ENCODE measurements at places on chromosomes 5 and 9.

DNA sequence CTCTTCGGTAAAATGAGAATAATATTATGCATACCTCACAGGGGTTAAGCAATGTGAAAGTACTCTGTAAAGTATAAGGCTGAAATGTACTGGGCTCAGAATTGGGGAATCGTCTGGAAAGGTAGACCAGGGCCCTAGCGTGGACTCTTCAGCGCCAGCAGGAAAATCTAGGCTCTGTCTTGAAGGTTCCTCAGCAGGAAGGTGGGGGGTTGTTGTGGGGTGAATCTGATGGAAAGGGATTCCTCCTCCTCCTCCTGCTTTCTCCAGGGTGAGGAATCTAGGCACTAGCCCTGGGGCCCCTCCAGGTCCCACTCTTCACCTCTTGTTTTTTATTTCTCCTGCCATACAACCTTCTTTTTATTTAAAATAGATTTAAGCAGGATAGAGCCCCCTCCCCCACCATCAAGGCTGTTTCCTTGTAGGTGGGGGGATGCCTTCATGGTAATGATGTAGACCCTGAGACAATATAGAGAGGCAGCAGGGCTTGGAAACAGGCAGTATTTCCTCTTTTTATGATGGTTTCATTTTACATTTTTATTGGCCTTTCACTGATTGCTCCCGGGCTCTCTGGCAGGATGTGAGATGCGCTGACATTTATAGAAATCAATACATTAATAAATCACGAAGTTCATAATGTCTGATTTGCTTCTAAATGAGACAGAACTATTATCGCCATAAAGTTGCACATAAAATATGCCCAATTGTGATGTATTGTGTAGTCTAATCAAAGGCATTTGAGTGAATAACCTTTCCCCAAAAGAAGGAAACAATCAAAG lies 78.9 kb upstream of the GABRP start:
- no peak for DNase-seq

GRCh38 chr5:73120222-73121118 lies at the start of gene TMEM171:
Gene TMEM171, plus strand, starts transcription at chr5:73120575. Its CDS starts 2,799 bp downstream, at chr5:73123374.
- DNase-seq, result no peak

GRCh38 chr5:181133610-181134231 lies 2.8 kb upstream of the OR2V1 start:
- DNase-seq, result no peak

- no peak for DNase-seq
Measured at GRCh38 chr9:128175726-128176125, 15.6 kb downstream of the CIZ1 start.

- DNase-seq, result no peak
Measured at GRCh38 chr5:59579101-59579823, 314.3 kb downstream of the PDE4D start.

DNA sequence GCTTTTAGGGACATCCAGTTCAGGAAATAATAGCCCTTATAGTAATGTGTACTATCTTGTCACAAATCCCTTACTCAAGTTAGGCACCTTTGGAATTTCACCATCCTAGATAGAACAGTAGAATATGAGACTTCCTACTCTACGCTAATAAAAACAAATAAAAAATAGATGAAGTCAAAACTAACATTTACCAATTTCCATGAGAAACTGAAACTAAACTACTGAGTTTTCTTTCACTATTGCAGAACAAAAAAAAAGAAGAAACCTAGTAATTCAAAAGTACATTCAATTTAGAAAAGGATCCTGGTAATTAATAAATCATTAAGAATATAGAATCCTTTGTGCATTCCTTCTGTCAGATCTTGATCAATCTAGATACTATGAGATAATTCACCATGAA lies 14.0 kb downstream of the STARD4 start:
- no peak for DNase-seq

- DNase-seq, result no peak
Measured at GRCh38 chr9:99092643-99093491, 12.0 kb upstream of the TGFBR1 start.

DNA sequence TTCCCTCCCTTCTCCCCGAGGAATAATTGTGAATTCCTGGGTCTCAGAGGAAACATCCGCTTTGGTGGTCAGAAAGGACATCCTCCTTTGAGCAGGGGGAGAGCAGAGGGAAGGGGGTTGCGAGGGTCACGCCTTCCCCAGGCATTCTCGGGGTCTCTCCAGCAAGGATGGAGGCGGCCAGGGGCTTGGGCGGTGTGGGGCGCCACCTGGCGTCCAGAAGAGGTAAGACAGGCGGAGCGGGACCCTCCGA lies 129.1 kb downstream of the KCNIP1 start:
- peak; percentile 23 for DNase-seq

DNA sequence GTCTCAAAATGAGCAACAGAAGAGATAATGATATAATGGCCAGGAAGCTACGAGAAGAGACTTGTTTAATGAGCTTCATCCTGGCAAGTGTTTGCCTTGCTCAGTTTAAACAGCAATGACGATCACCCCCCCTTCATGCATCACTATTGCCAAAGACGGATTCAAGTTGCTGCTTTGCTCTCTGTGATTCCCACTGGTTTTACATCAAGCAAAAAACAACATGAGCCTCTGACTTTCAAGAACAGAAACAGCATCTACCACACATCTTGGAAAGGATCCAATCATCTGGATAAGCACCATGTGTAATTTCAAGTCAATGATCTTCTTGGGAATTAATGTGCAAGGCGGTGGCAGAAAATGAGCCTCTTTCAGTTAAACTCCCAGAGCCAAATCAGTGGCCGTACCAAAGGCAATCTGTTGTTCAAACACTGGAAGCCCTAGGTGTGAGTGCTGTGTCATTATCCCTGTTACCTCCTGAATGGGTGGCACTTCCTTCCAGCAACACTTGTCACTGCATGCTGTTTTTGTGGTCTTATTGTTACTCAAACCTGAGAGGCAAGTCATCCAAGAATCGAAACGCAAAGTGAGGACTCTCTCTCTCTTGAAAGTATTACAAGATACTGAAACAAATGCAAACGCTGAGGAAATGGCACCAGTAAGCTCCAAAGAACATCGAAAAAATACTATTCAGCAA lies 72.8 kb downstream of the MED27 start:
- DNase-seq, result peak; percentile 14

- no peak for DNase-seq
Measured at GRCh38 chr5:84682531-84682930, 297.9 kb upstream of the EDIL3 start.

DNA sequence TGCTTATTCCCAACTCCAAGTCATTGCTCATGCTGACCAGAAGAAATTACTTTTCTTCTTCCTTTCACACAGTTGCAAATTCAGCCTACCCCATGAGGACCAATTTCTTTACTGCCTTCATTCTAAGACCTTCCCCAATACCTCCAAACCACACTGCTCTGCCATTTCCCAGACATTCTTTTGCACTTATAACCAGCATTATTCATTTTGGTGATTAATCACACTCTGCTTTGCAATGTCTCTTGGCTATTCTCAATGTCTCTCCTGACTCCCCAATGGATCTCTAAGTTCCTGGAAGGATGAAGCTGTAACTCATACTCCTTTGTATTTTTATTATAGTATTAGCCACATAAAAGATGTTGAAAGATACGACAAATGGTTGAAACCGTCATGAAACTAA lies 105.7 kb upstream of the RANBP3L start:
- no peak for DNase-seq

- no peak for DNase-seq
Measured at GRCh38 chr9:87554976-87555375, 57.3 kb downstream of the DAPK1 start.

- DNase-seq, result no peak
Measured at GRCh38 chr9:132647806-132648205, 22.0 kb downstream of the DDX31 start.

- DNase-seq, result no peak
Measured at GRCh38 chr5:30385754-30386153, 807.7 kb upstream of the CDH6 start.

DNA sequence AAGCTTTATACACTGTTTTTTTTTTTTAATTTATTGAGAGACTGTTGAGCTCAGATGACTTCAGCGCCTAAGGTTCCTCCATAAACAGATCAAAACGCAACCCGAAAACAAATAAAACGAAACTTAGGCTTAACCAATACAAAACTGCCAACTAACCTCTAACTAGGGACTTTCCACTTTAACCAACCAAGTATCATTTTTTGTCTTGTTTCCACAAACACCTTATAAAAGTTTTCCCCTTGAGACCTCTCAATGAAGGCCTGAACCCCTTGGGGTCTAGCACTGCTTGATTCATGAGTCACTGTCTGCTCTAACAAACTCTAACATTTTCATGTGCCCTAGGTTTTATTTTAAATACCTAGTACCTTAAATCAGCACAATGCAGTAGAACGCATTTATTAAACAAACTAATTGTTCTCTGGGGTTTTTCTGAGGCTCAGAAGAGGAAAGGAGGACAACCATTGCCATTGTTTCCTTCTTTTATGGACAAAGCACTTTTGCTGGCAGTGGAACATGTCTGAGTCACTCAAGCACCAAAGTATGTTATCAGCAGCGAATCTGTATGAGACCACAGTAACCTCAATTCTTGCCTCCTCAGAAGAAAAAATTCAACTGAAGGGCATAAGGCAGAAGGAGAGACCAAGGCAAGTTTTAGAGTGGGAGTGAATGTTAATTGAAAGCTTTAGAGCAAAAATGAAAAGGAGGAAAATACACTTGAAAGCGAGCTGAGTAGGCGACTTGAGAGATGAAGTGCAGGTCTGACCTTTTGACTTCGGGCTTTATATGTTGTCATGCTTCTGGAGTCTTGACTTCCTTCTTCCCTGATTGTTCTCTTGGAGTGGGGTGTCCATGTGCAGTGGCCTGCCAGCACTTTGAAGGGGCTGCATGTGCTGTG lies 97.7 kb upstream of the HCN1 start:
- no peak for DNase-seq

DNA sequence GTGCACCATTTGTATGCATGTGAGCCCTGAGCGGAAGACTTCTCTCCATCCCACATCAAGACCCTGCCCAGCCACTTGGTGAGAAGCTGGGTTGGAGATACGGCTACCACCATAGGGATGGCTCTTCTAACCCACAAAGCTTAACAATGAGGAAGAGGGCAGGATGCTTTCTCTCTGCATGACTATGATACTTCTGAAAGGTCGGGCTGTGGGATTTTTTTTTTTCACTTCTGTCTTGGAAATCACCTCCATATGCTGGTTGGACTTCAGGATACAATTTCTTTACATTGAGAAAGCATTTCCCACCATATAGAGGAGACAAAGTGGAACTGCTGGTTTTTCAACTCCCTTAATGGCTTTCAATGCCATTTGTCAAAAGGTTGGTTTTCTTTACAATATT lies 30.5 kb downstream of the ZNF366 start:
- no peak for DNase-seq

- DNase-seq, result peak; percentile 14
Measured at GRCh38 chr9:134243778-134244467, 79.6 kb upstream of the RNU6ATAC start.

- no peak for DNase-seq
Measured at GRCh38 chr9:136378170-136379002, 4.9 kb upstream of the CARD9 start.

GRCh38 chr5:150085191-150085912 lies 1.0 kb downstream of the CSF1R start:
- DNase-seq, result no peak

- no peak for DNase-seq
Measured at GRCh38 chr9:127966416-127967150, 14.2 kb downstream of the EEIG1 start.

GRCh38 chr5:145903867-145904266 lies 31.1 kb upstream of the GRXCR2 start:
- DNase-seq, result no peak

DNA sequence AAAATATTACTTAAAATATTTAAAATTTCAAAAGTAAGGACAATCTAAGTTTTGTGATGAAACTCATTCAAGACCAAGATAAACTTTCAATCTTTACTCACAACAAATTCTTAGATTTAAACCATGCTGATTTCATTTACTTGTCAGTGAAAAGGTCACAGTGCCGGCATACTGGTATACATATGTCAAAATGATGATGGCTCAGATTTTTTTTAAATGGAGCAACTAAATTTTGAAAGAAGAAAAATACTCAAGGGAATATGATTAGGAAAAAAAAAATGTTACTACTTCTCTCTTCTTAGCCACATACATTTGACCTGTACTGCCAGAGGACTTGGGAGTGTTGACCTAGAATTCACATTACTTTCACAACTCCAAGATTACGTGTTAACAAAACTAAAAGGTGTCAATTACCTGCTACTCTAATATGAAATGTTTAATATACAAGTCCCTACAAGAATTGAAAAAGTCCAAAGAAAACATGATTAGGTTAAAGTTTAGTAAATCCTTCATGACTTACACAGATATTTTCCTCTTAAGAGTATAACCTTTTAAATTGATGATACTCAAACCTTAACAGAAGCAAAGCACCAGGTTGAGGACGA lies 4.6 kb downstream of the EFNA5 start:
- DNase-seq, result no peak

DNA sequence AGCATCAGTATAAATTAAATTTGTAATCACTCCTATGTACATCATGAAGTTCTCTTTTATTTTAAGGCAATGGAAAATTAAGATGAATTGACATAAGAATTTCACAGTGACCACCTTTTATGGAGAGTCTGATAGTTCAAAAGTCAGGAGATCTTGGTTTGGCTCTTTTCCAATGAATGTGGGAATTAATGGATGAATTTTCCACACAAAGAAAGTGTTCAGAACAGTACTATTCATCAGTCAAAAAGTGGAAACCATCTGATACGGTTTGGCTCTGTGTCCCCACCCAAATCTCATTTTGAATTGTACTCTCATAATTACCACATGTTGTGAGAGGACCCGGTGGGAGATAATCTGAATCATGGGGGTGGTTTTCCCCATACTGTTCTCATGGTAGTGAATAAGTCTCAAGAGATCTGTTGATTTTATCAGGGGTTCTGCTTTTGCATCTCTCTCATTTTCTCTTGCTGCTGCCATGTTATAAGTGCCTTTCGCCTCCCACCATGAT lies 24.5 kb downstream of the CCDC125 start:
- no peak for DNase-seq

DNA sequence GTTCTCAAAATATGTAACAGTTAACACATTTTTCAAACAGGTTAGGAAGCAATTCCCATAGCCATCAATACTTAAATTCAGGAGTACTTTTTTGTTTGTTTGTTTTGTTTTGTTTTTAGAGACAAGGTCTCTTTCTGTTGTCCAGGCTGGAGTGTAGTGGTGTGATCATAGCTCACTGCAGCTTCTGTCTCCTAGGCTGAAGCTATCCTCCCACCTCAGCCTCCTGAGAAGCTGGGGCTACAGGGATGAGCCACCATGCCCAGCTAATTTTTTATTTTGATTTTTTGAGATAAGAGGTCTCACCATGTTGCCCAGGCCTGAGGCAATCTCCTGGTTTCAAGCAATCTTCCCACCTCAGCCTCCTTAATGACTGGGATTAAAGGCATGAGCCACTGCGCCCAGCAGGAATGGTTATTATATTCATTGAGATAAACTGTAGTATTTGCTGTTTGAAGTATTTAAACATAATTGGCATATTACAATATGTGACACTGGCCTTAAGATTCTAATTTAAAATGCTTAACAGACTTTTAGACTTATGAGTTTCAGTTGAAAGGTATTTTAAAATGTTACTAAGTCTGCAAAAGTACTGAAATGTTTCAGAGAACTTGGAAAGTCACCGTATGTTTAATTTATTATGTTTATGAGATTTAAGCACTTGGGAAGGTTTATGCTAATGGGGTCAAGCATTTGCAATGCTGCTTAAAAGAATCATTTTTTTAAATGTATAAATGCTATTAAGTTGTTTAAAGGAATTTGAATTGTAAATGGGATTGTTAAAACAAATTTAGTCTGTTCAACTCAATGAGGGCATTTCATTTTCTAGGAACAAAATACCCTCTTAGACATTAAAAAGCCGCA lies 17.0 kb downstream of the UTP15 start:
- no peak for DNase-seq

- DNase-seq, result no peak
Measured at GRCh38 chr5:54275361-54275760, 35.0 kb downstream of the ARL15 start.

Measured in stimulated activated CD4-positive, alpha-beta T cell treated with anti-CD3 and anti-CD28 coated beads, TNF-alpha, amount 100 ng/mL, for 24 hours (primary cell).